ENCODE measurements at places on chromosomes 12 and 14.
A peak's percentile ranks its signal among the peaks of the same experiment; 100 is the strongest.

DNA sequence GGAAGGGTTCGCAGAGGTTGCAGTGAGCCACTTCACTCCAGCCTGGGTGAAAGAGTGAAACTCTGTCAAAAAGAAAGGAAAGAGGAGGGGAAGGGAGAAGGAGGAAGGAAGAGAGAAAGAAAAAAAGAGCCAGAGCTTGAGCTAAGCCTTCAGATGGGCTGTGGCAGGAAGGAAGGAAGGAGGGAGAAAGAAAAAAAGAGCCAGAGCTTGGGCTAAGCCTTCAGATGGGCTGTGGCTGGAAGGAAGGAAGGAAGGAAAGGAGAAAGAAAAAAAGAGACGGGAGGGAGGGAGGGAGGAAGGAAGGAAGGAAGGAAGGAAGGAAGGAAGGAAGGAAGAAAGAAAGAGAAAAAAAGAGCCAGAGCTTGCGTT lies 13.6 kb upstream of the ANKRD9 start:
- DNase-seq: no peak

- DNase-seq: no peak
Observed at GRCh38 chr12:58026897-58027891, 85.8 kb downstream of the ATP23 start.

- no peak for DNase-seq
Observed at GRCh38 chr14:69014829-69015259, 35.7 kb upstream of the ACTN1 start.

- no peak for DNase-seq
Observed at GRCh38 chr12:75909714-75910656, 121.6 kb downstream of the PHLDA1 start.

GRCh38 chr12:113238309-113238708 lies 17.0 kb downstream of the TPCN1 start:
- DNase-seq: no peak

DNA sequence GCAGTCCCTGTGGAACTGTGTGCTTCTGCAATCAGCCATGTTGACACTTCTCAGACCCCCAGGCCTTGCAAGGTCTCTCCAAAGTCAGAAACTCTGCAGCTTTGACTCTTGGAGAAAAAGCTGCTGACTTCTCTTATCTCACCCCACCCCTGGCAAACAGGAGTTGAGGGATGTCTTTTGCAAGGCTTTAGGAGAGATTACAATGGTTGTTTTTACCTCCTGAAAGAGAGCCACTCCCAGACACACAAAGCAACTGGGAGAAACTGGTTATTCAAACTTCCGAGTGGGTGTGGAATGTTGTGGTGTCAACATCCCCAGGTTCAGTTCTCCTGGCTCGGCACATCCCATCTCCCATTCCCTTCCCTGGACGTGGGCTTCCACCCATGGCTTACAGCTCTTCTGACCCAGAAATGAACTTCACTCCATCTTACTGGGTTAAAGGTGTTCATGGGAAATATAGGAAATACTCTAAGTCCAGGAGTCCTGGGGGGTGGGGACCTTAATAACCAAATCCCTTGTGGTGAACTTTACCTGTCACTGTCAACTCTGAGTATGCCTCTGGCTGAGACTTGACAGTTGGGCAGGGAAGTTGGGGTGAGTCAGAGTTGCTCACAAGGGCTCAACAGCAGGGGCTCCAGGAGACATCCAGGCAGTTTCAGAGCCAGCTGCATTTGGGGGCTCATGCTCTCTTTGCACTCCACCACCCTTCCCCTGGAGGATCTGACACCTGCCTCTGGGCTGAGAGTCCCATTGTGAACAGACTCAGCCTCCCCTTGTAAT lies 41.9 kb downstream of the CCDC177 start:
- no peak for DNase-seq

- DNase-seq: no peak
Observed at GRCh38 chr14:90743826-90744225, 72.4 kb downstream of the TTC7B start.

- DNase-seq: no peak
Observed at GRCh38 chr14:24437020-24437735, 5.4 kb downstream of the SDR39U1 start.

- no peak for DNase-seq
Observed at GRCh38 chr12:4954621-4955354, 45.1 kb downstream of the KCNA1 start.

- DNase-seq: no peak
Observed at GRCh38 chr12:89160716-89161123, 191.6 kb downstream of the DUSP6 start.

DNA sequence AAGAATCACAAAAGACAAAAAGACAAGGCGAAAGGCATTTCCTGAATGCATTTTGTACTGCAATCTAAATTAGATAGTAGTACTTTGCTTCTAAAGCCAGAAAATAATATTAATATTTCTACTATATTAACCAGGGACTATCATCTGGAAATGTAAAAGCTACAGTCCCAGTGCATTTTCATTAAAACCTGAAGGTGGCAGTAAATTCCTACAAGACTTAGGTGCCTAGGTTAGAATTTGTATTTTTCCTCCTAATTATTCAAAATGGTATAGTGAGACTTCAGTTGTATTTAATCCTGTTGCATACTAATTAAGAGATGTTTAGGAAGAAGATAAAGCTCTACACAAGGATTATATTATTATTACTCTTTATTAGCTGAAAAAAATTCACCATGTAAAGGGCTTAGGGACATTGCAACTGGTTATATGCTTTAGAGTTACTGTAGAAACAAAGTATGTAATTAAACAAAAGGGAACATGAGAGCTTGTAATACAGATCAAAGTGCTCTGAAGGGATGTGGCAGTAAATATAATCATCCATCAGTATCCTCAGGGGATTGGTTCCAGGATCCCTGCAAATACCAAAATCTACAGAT lies 53.6 kb downstream of the BRMS1L start:
- no peak for DNase-seq

DNA sequence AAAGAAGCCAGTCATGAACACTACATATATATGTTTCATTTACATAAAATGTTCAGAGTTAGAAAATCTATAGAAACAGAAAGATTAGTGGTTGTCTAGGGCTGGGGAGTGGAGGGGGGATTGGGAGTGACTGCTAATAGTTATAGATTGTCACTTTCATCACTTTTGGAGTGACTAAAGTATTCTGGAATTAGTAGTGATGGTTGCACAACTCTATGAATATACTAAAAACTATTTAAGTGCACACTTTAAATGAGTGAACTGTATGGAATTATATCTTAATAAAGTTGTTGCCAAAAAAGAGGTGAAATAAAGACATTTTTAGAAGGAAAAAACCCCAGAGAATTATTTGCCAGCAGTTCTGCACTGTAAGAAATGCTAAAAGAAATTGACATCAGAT lies 9.5 kb downstream of the CATSPERB start:
- DNase-seq: no peak

DNA sequence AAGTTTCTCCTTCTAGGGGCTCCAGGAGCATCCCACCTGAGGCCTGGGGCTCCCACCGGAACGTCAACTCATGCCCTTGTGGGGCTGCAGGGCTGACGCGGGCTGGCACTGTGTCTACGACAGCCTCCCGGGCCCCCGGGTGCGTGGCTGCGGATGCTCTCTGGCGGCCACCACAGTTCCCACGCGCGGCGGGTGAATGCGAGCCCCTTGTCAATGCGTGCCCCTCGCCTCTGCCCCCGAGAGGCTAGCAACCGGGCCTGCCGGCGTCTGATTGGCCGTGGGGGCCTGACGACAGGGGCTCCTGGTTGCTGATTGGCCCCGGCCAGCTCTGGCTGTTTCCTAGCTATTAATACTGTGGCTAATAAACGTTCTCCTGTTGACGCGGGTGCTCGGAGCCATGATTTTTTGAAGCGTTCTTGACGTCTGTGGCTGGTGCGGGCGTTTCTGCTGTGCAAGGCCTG lies 1.8 kb upstream of the MEG3 start:
- DNase-seq: no peak

GRCh38 chr14:103492156-103492925 lies 30.3 kb downstream of the CKB start:
- no peak for DNase-seq

GRCh38 chr14:95287176-95287754 lies 32.4 kb downstream of the CLMN start:
- DNase-seq: no peak

GRCh38 chr12:122871851-122872780 lies 23.8 kb downstream of the VPS37B start:
- peak; percentile 48 for DNase-seq

DNA sequence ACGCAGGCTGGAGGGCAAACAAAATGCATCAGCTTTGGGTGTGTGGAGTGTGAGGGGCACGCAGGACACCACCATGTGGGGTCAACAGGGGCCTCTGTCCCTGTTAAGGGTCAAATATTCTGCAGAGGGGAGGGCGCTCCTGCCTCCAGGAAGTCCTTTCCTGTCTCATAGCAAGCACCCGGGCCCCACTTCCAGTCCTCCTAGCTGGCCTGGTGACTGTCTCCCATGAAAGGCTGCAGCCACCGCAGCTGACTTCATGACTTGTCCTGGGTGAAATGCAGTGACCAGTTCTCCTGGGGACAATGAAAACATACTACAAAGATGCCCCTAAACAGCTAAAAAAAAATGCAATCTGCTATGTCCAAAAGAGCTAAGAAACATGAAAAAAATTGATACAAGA lies 53.6 kb downstream of the LGMN start:
- no peak for DNase-seq

DNA sequence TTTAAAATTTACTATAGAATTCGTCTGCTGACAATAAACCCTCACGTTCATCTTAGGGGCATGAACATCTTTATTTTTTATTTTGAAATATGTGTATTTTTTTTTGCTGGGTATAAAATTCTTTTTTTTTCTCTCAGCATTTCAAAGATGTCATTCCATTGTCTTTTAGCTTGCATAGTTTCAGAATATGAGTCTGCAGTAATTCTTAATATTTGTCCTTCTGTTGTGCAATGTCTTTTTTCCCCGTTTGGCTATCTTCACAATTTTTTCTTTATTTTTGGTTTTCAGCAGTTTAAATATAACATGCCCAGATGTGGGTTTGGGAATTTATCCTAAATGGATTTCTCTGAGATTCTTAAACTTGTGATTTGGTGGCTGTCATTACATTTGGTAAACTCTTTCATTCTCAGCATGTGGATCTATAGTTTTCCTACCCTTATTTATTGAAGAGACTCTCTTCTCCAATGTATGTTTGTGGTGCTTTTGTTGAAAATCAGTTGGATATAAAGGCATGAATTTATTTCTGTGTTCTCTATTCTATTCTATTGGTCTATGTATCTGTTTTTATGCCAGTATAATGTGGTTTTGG lies 37.8 kb upstream of the PLBD1 start:
- no peak for DNase-seq

DNA sequence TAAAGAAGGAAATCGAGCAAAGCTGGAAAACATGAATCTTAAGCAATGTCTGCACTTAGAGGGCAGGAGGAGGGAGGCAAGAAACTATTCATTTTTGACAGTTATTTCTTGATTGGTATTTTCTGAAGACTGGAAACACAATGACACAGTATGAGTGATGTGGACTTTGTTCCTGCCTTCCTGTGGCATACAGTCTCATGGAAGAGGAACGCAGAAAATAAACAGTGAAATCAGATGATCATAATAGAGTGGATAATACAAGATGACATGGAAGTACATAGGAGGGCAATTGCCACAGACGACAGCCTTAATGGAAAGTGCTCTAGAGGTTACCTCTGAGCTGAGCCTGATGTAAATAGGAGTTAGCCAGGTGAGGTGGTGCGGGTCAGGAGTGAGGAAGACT lies 140.4 kb upstream of the MAX start:
- DNase-seq: no peak

GRCh38 chr12:65634061-65634460 lies 190.2 kb upstream of the HMGA2 start:
- DNase-seq: no peak

DNA sequence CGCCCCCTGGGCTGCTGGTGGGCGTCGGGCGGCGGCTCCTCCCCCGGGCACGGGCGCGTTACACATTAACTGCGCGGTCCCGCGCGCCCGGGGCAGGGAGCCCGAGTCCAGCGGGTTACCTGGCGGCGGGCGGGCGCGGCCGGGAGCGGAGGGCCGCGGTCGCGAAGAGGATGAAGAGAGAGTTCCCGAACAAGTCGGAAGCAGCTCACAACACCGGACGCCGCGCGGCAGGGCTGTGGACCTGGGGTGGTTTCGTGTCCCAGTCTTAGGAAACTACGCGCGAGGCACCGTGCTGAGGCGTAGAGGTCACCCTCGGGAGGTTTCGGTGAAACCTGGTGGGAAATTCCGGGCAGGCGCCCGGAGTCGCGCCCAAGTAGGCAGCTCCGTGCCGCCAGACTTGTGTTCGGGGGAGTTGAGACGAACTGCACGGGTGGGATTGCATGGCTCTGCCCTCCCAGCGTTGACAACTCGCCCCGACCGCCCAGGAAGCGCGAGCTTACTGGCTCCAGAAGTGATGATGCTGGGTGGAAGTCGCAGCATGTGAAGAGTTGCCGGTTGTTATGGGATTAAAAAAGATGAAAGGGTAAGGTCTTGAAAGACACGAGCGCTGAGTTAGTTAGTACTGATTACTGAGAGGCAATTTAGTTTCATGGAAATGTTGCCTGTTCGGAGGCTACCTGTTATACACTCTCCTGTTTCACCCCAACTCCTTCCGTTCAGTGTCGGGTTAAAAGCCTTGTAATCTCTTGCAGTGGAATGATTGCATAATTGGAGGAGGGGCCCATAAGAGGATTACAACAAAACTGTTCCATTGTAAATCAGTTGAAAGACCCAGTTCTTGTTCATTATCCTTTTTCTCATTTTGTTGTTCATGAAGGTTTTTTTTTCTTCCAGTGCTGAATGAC lies 879 bp downstream of the RAB3IP start:
- DNase-seq: peak; percentile 71

DNA sequence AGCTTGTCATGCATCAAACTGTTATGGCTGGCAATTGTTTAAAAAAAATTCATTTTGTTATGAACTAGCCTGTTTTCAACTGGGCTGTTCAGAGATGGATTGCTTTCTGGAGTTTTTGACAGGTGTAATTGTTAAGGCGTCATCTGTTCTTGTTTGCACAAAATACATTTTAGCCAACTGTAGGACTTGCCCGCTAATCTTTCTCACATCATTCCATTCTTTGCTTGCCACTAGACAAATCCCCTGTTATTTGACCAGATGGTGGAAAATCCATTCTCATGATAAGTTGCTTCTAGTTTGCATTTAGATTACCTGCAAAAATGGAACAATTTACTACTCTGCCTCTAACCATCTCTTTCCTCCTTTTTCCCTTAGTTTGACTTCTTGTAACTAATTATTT lies 114.3 kb downstream of the NPAS3 start:
- DNase-seq: no peak
